Muscle of leg (tissue), 16 donors: ENCODE measurements at places on chromosomes 3 and 15.

GRCh38 chr3:169667166-169668071 is 3.9 kb upstream of the MECOM start:
- DNase-seq = no peak

- DNase-seq = no peak
These were observed 37.9 kb downstream of the PPCDC start for GRCh38 chr15:75061272-75061671.

GRCh38 chr3:71582036-71582611 is 1.4 kb downstream of the FOXP1 start:
- DNase-seq = peak; percentile 78

DNA sequence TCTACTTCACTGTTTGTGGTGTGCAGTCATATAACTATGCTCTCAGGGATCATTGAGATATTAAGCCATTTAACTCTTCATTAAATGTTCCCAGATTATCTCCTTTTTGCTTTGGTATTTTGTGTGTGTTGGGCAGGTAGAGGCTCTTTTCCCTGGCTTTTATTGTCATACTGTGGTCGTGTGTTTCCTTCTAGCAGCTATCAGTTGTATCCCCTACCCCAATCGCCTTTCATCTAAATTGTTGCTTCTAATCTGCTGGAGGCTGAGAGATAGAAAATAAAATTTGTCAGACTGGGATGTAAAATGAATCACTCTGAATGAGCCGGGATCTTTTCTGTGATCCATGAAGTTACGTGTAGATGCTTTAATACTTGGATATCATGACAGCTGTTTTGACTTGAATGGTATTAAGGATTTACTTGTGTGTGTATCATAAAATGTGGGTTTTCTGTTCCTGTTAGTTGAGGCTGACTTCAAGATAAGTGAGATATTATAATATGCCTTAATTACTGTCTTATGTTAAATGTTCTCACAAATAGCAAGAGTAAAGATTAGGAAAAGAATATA is 9.2 kb downstream of the NFKBIZ start:
- DNase-seq = no peak

- peak; percentile 88 for DNase-seq
These were observed 17.5 kb upstream of the GASK1A start for GRCh38 chr3:42961633-42962032.

- peak; percentile 55 for DNase-seq
These were observed 285.4 kb upstream of the ROPN1 start for GRCh38 chr3:124277144-124277890.

DNA sequence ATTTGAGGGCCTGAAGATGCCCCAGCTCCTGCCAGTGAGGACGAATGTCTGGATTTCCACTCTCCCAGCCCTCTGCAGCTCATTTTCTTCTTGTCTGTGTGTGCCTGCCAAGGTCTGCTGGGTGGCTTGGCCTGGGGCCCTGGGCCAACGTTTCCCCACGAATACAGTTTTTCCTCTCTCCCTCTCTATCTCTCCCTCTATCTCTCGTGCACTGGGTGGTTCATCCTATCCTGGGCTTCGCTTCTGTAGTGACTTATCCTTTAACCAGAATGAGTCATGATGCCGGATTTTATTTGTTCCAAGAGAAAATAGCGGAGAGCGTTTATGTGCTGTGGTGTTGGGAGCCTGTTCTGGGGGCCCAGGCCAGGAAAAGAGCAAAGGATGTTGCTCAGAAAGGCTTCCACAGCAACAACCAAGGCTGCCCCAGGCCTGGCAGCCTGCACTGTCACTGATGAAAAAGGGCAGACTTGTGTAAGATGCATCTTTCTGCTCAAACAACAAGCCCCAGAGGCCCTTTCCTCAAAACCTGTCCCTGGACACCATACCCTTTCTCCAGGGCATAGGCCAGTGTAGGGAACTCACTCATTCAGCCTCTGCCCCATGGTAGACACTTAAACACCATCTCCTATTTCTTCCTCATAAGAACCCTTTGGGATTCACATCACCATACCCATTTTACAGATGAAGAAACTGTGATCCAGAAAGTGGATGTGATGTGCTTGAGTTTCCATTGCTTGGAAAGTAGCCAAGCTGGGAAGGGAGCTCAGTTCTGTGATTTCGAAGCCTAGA is 47.3 kb downstream of the ITGA11 start:
- DNase-seq = peak; percentile 54

DNA sequence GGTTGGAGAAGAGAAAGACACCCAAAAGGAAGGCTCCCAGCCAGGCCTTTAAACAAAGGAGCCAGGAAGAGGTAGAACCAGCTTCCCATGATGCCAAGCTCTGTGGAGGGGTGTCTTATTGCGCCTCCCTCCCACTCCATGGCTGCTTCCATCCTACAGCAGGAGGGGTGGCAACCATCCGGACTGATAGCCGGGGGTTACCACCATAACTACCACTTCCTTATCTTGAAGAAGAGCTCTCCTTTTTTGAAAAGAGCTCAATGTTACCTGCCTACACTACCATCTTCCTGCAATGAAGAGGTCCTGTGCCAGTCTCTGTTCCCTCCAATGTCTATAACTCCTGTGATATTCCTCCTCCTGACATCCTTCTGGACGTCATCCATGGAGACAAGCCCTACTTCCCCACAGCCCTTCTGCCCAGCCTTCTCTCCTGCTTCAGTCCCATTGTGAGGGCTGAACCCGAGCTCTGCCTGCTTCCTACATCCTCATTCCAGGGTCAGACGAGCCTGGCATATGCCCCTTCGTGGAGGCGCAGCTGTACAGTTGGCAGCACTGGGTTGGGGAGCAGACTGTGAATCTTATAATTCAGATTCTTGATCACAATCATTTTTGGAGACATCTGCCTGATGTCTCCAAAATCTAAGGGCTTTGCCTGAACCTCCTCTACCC is 8.5 kb downstream of the CCDC9B start:
- no peak for DNase-seq

- DNase-seq = no peak
These were observed 138.9 kb downstream of the TCF12 start for GRCh38 chr15:57057134-57057930.
